ENCODE measurements at places on chromosomes 2 and 18. TPM values are rescaled to one million over a fixed set of nuclear protein-coding genes. Genes with fewer than 3 reads are reported as not detected.

DNA sequence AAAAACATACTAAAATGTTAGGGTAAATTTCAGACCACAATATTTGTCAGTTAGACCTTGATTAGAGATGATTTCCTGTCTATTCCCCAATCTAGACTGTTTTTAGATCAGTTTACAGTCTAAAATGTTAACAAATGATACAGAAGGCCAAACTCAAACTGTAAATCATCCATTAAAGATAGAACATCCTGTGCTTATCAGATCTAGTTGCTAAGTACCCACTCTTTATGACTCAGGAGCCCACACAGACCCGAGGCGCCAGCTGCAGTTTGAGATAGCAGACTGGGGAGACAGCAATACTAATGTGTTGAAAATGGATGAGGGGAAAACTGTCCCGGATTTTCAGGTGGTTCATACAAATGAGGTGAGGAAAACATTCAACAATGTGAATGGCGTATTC, 113.3 kb downstream of the SCG2 start:
- DNase-seq: no peak
- no peaks in the 10 kb centered on the region for H3K36me3 ChIP-seq
- no peaks in the 10 kb centered on the region for H3K27me3 ChIP-seq

DNA sequence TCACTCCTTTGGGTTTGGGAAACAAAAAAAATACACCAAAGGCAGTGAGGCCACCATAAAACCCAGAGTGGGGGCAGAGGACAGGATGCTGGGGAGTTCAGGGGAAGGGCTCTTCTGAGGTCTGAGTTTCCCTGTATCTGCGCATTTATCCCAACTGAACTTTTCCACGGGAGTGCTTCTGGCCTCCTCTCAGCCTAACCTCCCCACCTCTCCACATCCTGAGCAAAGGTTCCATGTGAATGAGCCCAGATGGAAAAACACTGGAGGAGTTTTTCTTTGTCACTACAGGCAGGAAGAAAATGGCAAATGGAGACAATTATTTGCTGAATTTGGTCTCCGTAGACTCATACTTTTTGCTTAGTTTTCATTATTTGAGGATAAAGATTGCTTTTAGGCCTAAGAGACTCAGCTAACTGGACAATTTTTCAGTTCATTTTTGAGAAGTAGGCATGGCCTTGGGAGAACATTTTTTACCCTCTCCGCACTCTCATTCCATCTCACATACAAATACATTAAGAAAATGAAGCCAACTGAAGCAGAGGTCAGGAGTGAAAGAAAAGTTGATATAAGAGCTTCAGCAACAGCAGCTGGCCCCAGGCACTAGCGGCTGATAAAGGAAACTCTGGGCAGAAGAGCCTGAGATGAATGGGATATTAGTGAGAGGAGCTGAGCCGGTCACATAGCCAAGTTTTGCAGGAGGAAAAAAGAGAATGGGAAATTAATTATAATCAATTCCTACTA, 82.6 kb upstream of the CYP1B1 start:
- no peak for DNase-seq
- H3K36me3 ChIP-seq: no peaks in the 10 kb centered on the region
- no peak overlapping the region for H3K27ac ChIP-seq
- H3K4me1 ChIP-seq: no peaks in the 10 kb centered on the region
- peaks cover 3% of the 10 kb centered on the region for H3K27me3 ChIP-seq
- H3K4me3 ChIP-seq: no peak overlapping the region

DNA sequence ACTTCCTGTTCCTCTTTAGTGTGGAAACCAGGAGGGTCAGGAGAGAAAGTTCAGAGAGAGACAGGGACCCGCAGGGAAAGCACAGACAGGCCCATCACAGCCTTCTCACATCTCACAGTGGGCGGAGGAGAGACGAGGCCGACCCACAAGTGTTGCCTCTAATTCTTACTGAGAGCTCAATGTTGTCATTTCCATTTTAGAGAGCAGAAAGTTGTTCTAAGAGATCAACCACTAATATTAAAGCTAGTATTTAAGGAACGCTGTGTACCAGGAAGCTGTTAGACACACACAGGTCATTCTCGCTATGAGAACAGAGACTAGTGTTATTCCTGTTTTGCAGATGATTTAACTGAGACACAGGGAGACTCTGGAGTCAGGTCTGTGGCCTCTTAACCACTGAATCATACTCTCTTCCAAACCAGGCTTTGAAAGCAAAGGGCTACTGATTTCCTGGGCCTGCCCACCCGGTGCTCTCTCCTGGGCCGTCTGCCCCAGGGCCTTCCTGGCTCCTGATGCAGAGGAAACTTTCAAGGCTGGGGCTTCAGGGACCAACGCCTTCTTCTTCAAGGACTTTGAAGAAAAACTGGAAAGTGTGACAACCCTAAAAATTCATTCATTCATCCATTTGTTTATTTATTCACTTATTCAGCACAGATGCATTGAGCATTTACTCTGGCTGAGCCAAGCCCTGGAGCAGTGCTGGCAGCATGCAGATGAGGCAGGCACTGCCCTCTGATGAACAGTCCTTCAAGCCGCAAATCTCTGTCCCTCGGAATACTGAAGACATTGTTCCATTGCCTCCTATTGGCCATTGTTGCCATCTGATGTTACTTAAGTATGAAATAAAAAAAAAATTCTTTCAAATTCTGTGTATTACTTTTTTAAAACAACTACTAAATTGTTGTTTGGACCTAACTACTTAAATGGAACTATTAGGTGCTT, 37.2 kb upstream of the BIN1 start:
- no peaks in the 10 kb centered on the region for H3K4me1 ChIP-seq
- DNase-seq: no peak
- H3K4me3 ChIP-seq: no peak overlapping the region
- no peaks in the 10 kb centered on the region for H3K27me3 ChIP-seq

DNA sequence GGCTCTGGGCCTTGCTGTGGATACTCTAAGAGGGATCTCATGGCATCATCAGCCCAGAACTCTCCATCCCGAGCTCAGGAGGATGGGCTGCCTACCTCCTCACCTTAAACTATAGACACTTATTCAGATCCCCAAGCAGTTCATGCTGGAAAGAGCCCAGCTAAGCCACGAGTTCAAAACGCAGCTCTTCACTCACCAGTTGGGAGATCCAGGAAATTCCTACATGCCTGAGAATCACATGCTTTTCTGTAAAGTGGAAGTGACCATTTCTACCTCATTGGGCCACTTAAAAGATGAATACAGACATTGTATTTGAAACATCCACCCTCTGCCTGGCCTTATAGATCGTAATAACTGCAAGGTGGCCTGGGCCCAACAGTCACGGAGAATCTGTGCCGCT, 6.6 kb downstream of the ATOH8 start:
- peaks cover 3% of the 10 kb centered on the region for H3K4me1 ChIP-seq
- H3K4me3 ChIP-seq: no peak overlapping the region
- DNase-seq: no peak
- no peak overlapping the region for H3K27ac ChIP-seq
- no peaks in the 10 kb centered on the region for H3K36me3 ChIP-seq

DNA sequence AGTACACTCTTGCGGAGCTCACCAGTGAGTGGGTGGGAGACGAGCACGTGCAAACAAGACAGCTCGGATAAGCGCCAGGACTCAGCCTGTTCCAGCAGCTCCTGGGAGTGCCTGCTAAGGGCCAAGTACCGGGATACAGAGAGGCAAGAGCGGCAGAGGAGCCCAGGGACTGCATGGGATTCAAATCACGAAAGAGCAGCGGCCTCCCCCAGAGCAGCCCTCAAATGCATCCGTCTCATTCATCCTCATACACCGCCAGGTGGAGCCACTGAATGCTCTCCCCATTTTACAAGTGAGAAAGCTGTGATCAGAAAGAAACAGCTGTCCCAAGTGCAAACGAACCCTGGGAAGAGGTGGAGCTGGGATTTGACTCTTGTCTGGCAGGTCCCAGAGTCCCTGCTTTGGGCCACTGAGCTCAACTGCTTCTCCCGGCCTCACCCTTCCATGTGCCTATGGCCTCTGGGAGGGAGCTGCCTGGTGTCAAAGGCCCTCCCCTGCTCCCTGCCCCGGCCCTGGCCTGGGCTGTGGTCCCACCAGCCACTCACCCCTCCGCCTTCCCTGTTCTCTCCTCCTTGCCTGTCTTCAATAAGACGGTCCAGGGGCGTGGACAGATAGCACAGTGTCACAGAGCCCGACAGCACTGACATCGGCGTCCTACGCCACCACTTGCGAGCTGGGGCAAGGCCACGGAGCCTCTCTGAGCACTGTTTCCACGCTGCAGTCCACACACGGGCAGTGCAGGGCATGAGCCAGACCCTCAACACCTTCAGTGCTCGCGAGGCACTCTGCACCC, 72.8 kb upstream of the TAF1B start:
- no peak overlapping the region for H3K4me3 ChIP-seq
- DNase-seq: no peak
- H3K4me1 ChIP-seq: no peaks in the 10 kb centered on the region
- H3K36me3 ChIP-seq: no peaks in the 10 kb centered on the region

DNA sequence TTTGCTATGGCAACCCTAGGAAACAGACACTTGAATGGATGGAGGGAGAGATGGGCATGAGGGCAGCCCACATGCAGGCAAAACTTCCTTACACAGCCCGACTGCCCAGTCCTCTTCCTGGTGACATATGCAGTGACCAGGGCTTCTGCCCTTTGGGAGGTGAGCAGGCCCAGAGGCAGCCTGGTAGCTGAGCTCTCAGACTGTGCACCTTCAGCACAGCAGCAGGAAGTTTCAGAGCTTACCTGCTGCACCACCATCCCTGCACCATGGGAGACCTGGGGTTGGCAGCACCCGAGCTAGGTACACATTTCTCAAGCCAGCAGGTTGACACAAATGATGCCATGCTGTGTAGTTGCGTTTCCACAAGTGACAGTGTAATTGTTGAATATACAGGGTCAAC, 97.6 kb upstream of the LMAN1 start:
- no peak overlapping the region for H3K4me3 ChIP-seq
- H3K36me3 ChIP-seq: no peaks in the 10 kb centered on the region
- H3K27ac ChIP-seq: no peak overlapping the region
- DNase-seq: no peak
- no peaks in the 10 kb centered on the region for H3K27me3 ChIP-seq
- H3K4me1 ChIP-seq: no peaks in the 10 kb centered on the region

Gene COLEC11
- polyA plus RNA-seq: 0.46 TPM

DNA sequence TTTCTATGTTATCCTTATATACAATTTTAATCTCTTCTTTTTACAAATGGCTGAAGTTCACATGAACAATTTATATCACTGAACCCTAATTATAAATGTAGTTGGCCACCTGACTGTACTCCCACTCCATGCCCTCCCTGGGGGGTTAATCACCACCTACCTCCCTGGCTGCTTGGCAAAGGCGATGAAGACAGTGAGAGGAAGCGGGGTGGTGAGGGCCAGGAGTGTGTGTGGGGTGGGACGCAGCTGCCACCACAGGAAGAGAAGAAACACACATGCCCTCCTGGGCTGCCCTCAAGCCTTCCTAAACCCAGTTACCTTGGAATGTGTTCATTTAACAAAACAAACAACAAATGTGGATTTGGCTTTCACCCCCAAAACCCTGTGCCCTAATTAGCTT, 87.0 kb upstream of the REV1 start:
- no peaks in the 10 kb centered on the region for H3K36me3 ChIP-seq
- no peak overlapping the region for H3K4me3 ChIP-seq

All from naive thymus-derived CD4-positive, alpha-beta T cell (primary cell).